Frontal cortex (tissue), 4 donors: ENCODE measurements at places on chromosomes 1 and 21. TPM values are rescaled to one million over a fixed set of nuclear protein-coding genes. Genes with fewer than 3 reads are reported as not detected.

RAB25 gene
- total RNA-seq: not detected

PTGER3 gene
- total RNA-seq: 2.4 TPM

ZFP69B gene
- total RNA-seq: 11.8 TPM

GJA5 gene
- 1.6 TPM for total RNA-seq

WDTC1 gene
- total RNA-seq: 15.5 TPM

CITED4 gene
- under 0.01 TPM for total RNA-seq

GNAT2 gene
- total RNA-seq: not detected

SLC25A34 gene
- total RNA-seq: not detected

OR2L2 gene
- total RNA-seq: 0.41 TPM

PRR9 gene
- not detected for total RNA-seq

TRIM58 gene
- total RNA-seq: 3.3 TPM

GJA9 gene
- total RNA-seq: not detected

TFF3 gene
- not detected for total RNA-seq

NKAIN1 gene
- 28.1 TPM for total RNA-seq

JUN gene
- total RNA-seq: 51.8 TPM

PKLR gene
- total RNA-seq: not detected

SPATA45 gene
- total RNA-seq: 2.0 TPM

OR2L5 gene
- 0.41 TPM for total RNA-seq
